Esophagus mucosa (tissue), 1 donor: ENCODE measurements at places on chromosomes 12 and 14.

DNA sequence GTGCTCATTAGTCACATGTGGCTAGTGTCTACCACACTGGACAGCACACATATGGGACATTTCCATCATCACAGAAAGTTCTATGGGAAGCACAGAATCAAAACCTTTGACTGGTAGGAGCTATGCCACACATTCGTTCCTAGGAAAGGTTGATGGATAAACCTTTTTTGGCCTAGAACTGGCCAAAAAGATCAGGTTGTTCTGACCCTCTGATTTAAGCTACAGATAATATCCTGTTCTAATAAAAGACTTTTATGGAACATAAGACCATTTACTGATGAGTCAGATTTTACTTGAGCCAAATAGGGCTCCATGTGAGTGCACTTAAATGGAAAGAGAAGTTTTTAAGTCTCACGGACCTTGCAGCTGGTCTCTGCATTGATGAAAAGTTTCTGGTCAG lies 143.2 kb downstream of the SLC15A4 start:
- no peak for ATAC-seq

DNA sequence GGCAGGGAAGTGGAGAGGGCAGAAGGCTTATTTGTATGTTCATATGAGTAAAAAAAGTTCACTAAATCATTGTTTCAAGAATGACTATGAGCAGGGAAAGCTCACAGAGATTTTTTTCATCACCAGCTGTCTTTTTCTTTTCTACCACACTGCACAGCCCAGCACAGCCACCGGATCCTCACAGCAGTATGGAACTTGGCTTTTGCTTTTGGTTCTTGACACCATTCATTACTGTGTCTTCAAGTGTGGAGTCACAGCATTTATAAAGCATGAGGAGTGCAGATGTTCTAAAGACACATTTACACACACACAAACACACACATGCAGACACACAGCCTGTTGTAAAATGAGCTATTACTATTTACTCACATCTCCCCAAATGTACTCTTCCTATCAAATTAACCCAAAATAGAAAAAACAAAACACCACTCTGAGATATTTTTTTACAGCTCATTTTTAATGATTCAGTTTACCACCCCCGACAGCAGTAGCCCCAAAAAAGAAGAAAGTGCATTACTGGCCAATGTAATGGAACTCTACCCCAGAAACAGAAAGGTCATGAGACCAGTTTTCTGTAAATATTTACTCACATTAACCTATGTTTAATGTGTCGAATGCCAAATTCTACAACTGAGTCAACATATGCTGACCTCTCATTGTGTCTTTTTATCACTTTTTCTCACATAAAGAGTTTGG lies 60.5 kb downstream of the BTG1 start:
- ATAC-seq, result no peak

GRCh38 chr14:53011053-53011462 lies 60.2 kb upstream of the FERMT2 start:
- ATAC-seq, result peak; percentile 80

- no peak for ATAC-seq
These were observed 86.0 kb upstream of the ZFP36L1 start for GRCh38 chr14:68878908-68879307.
